ENCODE measurements at places on chromosomes 3 and 15.

- no peak for DNase-seq
These were observed 7.0 kb downstream of the GYG1 start for GRCh38 chr3:148998297-148998696.

DNA sequence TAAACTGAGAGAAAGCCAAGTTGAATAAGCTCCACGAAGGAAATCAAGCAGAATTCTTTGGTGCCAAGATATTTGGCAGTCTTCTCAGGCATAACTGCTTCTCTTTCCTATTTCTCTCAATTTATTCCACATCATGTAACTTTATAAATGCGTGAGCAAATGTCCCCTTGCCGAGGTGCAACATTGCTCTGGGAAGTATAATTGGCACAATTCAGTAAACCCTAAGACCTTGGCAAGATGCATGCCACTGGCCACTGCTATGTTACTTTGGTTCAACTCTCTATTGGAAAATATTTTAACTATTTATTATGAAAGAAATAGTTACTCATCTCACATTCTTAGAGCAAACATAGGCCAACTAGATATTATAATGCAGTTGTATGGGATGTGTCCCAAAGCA is 170.2 kb downstream of the SUCNR1 start:
- DNase-seq, result no peak

DNA sequence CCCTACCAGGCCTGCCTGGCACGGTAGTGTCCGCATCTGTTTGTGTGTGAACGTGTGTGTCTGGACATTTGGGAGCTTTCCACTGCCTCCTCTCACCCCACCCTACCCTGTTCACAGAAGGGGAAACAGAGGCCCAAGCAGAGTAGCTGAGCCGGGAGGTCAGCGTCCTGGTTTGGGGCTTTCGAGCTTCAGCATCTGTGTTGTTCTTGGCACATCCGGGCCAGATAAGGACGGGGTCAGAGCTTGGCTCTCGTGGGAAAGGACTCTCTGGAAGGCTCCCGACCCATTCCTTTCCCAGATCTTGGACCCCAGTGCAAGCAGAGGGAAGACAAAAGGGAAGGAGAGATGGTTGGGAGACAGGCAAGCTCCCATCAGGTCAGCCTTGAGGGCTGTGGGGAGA is 6.3 kb upstream of the PTH1R start:
- no peak for DNase-seq

GRCh38 chr3:132255041-132255745 is 62.0 kb upstream of the ACP3 start:
- no peak for DNase-seq

DNA sequence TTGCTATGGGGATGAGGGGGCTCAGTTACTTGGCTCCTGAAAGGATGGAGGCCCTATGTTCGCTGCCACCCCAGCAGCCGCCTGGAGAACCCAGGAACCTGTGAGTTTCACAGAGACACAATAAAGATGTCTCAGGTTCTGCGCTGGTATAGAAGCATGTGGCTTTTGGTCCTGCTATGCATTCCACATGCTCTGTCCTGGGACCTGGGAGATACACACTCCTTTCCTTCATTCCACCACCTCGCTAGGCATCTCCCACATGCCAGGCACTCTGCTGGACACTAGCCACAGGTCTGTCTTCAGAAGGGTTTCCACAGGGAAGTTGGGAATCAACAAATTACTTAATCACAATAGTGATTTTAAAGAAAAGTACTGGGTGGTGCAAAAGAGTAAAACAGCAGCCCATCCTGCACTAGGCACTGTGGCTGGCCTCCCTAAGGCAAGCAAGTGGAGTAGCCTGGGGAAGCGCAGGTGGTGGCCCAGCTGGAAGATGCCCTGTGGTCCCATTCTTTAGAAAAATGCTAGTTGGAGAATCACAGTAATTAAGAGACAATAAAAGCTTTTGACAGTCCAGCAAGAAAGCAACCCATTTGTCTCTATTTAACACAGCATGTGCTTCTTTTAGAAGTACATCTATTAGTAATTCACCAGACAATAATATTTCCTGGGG is 408.9 kb upstream of the WNT5A start:
- DNase-seq, result no peak

DNA sequence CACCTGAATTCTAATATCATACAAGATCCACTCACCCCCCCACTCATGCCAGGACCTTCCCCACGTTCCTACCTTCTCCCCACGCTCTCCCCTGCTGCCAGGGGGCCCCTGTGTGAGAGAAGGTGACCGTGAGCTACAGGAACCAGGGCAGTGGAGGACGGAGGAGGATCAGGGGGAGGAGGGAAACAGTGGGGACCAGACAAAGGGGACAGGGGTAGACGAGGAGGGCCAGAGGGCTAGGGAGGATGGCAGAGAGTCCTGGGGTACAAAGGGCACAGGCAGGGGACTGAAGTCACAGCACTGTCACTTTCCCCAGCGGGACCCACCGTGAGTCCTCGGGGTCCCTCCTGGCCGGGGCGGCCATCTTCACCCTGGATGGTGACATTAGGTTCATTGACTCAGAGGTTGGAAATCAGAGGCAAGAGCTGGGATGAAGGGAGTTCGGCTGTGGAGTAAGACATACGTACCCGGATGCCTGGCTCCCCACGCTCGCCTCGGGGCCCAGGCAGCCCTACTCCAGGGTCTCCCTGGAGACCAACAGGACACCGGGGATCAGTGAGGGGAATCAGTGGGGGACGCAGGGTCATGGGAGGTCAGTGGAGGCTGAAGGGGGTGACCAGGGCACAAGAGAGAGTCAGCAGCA is 6.3 kb upstream of the UCN2 start:
- no peak for DNase-seq

GRCh38 chr3:65177960-65178376 is 490.2 kb upstream of the ADAMTS9 start:
- DNase-seq, result no peak

DNA sequence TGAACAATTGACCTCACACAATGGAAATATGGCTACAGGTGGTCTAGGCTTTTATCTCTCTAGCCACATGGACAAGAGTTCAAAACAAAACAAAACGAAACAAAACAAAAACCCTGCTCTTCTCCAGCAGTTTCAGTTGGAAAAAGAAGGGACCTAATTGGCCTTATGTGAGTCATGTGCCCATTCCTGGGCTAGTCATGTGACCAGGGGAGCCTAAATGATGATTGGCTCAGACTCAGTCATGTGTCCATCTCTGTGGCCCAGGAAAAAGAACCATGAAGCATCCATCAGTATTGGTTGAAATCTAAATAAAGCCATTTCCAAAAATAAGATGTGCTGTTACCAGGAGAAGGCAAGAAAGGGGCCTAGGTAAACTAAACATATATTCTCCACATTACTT is 96.8 kb downstream of the ANXA2 start:
- DNase-seq, result no peak

- DNase-seq, result no peak
These were observed 386.6 kb upstream of the THBS1 start for GRCh38 chr15:39194106-39194830.

GRCh38 chr3:156579427-156579851 is 24.5 kb upstream of the SSR3 start:
- DNase-seq, result no peak

GRCh38 chr15:95733931-95734330 is 596.6 kb upstream of the NR2F2 start:
- no peak for DNase-seq

DNA sequence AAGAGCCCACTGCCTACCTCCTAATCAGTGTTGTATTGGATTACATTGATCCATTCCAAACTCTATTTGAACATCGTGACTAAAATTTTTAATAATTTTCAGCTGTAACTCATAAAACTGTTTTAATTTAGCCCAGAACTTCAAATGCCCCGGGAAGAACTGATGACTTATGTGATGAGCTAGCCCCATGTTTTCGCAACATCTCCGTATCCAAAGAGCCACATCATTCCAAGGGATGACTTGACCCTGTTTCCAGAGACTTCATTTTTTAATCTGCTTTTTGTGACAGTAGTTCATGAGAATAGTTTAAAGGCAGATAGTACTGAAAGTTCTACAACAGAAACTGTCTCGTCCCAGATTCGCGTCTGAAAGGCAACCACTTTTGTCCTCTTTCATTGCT is 97.4 kb downstream of the STAC start:
- no peak for DNase-seq

DNA sequence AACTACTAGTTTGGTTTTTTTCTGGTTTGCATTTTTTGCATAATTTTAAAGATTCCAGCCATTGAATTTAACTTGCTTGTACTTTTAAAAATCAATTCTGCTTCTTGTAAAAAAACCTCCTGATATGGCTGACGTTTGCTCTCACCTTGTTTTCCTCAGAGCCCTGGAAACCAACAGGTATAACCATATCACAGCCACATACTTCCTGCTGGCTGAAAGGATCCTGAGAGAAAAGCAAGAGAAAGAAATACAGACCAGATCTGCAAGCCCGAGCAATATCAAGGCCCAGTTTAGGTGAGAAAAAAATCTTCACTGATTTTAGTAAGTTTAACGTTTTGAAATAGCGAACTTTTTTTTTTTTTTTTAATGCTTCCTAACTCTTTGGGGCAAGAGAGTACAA is 56.8 kb downstream of the SNRK start:
- DNase-seq, result no peak

DNA sequence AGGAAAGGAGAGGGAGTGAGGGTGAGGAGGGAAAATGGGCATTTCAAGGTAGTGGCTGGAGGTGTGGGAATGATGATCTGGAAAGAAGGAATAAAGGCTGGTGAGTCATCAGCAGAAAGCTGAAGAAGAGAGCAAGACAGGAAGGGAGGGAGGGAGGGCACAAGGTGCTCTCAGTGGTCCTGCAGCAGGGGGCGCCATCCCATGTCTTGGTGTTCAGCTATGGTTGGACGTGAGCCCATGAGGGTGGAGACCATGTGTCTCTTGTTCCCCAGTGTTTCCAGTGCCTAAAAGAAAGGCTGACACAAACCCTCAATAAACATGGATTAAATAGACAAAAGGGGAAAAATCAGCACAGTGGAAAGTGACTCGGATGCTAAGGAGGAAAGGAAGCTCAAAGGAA is 228.5 kb downstream of the NTRK3 start:
- no peak for DNase-seq

DNA sequence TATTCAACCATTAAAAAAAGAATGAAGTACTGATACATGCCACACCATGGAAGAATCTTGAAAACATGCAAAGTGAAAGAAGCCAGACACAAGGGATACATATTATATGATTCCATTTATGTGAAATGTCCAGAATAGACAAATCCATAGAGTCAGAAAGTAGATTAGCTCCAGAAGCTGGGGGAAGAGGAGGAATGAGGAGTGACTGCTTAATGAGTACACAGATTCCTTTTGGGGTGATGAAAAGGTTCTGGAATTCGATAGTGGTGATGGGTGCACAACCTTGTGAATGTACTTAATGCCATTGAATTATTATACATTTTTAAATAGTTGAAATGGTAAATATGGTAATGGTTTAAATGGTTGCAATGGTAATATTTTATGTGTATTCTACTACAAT is 90.6 kb upstream of the SPATA12 start:
- no peak for DNase-seq

DNA sequence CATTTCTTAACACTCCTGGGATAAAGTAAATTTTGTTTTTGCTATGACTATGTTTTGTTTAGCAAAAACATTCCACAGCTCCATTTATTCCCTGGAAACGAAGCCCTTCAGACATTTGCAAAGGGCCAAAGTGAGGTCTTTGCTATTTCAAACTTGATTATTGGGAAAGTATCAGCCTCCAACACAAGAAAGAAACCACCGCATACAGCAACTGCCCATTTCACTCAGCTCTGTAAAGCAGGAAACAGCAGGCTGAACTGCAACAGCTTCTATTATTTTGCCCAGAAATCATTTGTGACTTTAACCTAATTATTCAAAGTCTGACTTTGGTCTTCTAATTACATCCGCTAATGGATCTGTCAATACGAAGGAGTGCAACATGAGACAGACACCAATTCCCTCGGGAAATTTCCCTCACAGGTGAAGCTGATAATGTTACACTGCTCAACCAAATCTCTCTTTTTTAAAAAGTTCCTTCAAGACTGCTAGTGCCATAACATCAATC is 72.1 kb downstream of the RFTN1 start:
- DNase-seq, result no peak

DNA sequence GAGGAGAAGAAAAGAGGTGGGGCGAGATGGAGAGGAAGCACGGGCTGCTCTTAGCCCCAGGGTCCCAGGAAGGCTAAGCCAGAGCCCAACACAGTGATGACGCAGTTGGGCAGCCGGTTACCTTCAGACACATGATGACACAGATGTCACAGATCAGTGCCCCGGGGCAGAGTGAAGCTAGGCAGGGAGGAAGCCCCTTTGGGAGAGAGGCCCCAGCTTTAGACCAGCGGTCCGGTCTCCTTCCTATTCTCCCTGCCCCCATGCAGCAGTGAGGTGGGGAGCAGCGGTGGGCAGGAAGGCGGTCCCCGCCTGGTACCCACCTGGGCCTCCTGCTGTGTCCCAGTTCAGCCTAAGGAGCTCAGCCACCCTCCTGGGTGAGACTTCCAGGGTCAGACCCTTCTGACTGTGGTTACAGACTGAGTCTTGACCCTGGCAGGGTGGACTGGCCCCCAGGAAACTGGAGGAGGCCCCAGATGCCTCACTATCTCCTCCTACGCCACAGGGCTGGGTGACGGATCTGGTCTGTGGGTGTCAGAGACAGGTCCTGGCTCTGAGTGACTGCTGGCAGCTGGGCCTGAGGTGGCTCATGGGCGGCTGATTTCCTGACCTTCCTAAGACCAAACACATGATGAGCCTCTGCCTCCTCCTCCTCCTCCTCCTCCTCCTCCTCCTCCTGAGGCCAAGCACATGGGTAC is 38.8 kb upstream of the LINGO1 start:
- DNase-seq, result no peak

DNA sequence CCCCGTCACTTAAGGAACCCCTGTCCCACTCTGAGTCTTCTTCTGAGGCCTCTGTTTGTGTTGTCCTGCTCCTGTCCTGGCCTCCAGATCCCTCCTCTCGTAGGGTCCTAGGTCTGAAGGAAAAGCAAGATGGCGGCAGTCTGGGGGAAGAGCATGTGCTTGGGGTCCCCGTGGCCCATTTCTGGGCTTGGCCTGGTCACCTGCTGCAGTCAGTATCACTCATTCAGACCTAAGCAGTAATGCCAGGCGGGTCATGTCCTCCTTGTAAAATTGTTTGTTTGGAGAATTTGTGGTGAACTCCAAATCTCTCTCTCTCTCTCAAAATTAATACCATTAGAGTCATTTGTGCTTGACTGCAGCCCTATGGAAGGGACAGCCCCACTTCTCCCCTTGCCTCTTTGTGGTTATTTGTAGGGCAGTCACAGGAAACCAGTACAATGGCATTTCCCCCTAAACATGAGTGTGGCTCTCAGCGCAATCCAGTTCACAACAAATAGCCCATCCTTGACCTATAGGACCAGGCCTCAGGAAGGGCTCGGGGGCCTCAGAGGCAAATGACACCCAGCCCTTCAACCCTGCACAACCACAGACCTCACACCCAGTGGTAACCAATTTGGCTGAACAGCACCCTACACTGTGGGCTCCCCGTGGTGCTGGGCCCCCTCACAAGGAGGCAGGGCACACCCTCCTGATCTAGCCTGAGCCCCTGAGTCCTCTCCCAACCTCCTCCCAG is 173.5 kb downstream of the OR4M2 start:
- DNase-seq, result no peak

- no peak for DNase-seq
These were observed 42.1 kb downstream of the CDCP1 start for GRCh38 chr3:45103753-45104714.

Measured in stimulated activated CD4-positive, alpha-beta T cell treated with anti-CD3 and anti-CD28 coated beads, TNF-alpha, amount 100 ng/mL, for 1 hour (primary cell).